ENCODE measurements at places on chromosomes 16 and 17.

- no peak for DNase-seq
These were observed 24.4 kb downstream of the PIEZO1 start for GRCh38 chr16:88760424-88761142.

GRCh38 chr16:13684819-13685563, 235.0 kb upstream of the ERCC4 start:
- DNase-seq = no peak

DNA sequence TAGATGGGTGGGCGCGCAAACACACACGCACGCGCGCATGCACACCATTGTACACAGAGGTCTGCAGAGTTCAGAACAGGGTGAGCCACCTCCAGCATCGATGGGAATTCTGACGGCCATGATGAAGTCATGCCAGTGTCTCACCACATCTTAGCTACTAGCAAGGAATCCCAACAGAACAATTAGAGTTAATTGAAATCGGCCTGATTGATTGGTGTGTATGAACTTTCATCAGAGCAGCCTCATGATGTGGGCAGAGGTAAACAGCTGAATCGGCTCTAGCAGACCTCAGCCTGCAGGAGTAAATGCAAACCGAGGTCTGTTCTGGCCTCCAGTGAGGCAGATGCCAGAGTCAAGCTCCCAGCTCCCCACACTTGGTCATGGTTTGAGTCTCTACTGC, 200.6 kb downstream of the CBLN1 start:
- no peak for DNase-seq

- DNase-seq = no peak
These were observed 167.3 kb upstream of the IRX3 start for GRCh38 chr16:54453871-54454270.

DNA sequence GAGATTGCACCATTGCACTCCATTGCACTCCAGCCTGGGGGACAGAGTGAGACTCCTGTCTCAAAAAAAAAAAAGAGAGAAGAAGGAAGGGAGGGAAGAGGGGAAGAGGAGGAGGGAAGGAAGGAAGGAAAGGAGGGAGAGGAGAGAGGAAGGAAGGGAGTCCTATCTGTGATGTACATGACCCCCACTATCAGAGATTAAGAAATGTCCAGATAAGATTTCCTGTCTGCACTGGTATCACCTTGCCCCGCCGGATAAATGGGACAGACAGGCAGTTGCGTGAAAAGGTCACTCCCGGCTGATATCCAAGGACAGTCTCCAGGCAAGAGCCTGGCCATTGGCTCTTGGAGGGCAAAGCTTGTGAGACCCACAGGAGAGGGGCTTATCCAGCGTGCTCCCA, 5.2 kb upstream of the ZFPM1 start:
- no peak for DNase-seq
